ENCODE measurements at places on chromosomes 3 and 15.

GRCh38 chr3:152770296-152770695 is 64.6 kb upstream of the P2RY1 start:
- DNase-seq: no peak

DNA sequence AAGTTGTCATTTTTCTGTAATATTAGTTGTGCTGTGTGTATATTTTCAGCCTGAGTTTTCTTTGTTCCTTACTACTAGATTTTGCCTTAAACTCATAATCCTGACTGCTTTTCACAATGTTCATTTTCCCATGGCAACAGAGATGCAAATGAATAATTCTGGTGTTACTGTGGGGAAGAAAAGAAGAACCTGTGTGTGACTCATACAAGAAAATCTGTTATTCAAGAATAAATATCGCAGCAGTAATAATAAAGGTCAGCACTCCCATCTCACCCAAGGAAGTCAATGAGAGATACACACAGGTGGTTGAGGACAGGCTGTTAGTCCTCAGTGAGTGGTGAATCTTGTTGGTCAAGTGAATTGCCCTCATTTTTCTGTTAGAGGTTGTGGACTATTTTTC is 656.6 kb upstream of the NAALADL2 start:
- no peak for DNase-seq

DNA sequence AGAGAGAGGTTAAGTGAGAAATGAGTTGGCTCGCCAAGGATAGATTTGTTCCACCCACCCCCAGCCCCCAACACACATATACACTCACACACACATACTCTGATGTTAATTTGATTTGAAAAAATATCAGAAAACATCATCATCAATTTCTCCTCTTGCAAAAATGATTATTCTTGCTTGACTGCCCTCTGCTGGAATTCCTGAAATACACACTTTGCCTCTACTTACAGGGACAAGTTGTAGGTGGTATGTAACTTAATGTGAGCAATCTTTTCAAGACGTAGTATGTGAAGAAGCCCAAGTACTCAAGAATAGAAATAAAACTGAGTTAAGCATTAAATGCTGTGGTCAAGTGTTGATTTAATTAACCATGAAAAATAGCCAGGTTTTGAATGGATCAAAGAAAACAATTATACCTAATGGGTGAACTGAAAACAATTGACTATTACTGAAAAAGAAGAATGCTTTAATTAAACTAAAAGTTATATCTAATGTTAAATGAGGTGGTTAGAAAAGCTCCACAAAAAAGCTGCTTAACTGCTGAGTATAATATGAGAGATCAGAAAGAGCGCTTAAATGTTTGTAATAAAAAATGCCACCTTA is 46.6 kb upstream of the MDFIC2 start:
- DNase-seq: peak; percentile 36

DNA sequence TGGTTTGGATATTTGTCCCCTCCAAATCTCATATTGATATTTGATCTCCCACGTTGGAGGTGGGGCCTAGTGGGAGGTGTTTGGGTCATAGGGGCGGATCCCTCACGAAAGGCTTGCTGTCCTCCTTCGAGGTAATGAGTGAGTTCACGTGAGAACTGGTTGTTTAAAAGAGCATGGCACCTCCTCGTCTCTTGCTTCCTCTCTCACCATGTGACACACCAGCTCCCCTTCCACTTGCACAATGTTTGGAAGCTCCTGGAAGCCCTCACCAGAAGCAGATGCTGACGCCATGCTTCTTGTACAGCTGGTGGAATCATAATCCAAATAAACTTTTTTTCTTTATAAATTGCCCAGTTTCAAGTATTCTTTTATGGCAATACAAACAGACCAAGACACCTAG is 38.6 kb downstream of the RFTN1 start:
- no peak for DNase-seq

DNA sequence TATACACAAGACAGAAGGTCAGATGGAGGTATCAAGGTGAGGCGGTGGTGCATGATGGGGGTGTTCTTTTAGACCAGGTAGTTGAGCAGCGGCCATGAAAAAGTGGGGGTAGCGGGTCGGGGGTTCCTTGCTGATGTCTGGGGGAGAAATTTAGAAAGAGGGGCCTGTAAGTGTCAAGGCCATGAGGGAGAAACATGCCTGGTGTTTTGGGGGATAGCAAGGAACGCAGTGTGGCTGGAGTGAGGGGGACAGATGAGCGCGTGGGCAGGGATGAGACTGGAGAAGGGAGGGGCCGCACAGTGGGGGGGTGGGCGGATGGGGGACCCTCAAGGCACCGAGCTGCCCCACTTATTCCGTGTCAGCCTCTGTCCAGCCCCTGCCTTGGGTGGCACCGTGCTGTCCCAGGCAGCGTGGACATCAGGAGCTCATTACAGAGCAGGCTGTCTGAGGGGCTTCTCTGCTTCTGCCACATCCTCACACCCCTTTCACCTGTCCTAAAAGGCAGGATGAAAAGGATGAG is 143.3 kb downstream of the SMAD6 start:
- no peak for DNase-seq

DNA sequence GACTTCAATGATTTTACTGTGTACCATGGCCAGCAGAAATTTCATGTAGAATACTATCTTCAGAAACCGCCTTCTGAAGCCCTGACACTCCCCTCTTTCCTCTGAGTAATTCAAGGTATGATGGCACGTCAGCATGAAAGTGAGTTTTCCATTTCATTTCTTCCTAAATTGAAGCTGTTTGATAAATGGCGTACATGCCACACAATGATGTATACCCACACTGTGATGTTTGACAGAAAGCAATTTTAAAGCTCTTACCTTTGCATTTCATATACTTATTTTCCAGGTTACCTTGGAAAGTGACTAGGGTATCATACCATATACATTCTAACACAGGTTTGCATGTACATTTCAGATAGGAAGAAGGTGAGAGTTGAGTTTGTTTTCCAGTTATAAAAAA is 147.9 kb upstream of the LRRC3B start:
- no peak for DNase-seq

- no peak for DNase-seq
These were observed 194.0 kb upstream of the SLITRK3 start for GRCh38 chr3:165390166-165390565.

DNA sequence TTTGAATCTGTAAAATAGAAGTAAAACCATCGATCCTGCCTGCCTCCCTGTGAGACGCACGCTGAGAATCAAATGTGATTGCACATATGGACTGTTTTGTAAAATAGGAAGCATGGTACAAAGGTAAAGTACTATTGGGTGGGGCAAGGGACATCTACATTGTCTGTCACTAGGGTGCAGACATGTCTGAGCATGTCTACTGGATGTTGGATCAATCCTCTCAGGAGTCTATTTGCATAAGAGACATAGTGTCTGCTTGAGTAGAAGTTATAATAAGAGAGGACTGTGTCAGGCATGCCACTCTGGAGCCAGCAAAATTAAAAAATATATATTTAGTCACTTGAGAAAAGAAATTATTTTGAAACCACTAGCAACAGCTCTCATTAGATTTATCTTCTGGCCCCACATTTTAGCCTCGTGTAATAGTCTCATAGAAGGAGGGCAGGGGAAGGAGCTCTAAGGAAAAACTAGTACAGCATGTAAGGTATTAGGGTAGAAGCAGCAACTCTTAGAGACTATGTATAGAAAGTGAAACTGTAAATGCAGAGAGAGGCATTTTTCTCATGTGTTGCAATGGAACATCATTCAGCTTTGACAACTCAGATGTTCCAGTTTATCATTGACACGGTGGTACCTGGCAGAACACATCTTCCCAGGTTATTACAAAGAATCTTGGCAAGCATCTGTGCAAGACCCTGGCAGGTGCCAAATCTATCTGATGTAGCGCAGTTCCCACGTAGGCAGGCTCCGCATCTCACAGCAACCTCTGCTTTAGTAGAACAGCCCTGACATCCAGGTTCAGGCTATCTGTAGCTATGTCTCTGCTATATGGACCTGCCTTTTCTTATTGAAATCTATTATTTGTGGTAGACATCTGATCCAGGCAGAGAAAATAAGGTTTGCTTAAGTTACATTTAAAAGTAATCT is 85.2 kb upstream of the CHL1 start:
- DNase-seq: no peak

DNA sequence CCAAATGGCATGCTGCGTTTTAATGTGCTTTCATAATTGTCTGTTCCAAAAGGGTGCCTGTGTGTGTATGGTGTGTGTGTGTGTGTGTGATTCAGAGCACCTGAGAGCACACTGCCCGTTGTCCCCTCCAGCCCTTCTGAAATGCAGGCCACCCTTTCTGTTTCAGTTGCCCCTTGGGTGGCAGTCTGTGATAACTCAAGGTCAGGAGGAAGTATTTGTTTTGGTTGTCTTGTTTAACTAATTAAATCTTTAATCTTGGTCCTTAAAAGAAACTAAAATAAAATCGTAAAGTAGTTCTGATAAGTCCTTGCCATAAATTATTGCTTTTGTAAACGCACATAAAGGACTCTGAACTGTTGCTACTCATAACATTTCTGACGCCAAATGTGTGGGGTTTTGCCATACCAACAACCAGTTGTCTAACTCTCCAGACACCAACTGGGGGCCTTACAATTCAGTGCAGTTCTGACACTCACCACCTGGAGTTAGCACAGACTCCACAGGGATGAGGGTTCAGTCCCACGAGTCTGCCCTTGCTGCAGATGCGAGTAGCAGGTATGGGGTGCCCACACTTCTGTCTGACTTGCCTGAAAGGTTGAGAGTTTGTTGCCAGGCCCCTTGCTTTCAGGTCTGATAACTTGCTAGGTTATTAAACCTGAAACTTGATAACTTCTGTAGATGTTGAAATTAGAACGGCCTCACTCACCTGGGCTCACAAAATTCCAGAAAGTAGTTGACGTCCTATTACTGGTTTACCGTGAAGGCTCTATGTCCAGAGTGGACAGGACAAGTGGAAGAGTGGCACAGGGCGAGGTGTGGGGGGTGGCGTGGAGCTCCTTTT is 157.3 kb downstream of the IGF1R start:
- peak; percentile 55 for DNase-seq

GRCh38 chr3:130405956-130406355 is 60.5 kb downstream of the COL6A5 start:
- DNase-seq: no peak

GRCh38 chr15:73986055-73986775 is 5.9 kb downstream of the STOML1 start:
- no peak for DNase-seq

- DNase-seq: no peak
These were observed 5.2 kb downstream of the SIAH2 start for GRCh38 chr3:150757768-150758167.

DNA sequence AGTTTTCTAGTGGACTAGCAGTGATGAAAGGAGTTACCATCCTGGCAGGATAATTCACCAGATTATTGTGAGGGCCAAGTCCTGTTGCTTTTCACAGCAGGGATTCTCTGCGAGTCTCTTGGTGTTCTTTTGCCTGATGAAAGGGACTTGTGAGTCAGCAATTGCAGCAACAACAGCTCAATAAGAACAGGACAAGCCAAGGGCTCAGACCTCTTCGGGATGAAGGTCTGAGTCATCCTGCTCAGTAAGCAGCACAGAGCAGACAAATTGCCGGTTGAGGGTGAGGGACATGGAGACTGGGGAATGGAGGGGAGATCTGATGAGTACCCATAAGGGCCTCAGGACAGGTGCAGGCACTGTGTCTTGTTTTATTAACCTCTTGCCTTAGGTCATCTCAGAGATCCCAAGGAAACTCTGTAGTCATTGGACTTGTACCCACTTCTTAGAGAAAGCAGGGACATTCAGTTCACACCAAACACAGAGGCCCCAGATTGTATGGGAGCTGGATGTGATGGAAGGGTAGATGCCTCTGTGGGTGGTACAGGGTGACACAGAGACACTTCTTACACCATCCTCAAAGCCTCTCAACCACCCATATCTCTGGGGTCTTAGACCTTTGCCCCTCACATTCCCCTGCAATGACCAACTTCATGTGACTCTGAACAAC is 173.8 kb upstream of the TLE3 start:
- peak; percentile 94 for DNase-seq

DNA sequence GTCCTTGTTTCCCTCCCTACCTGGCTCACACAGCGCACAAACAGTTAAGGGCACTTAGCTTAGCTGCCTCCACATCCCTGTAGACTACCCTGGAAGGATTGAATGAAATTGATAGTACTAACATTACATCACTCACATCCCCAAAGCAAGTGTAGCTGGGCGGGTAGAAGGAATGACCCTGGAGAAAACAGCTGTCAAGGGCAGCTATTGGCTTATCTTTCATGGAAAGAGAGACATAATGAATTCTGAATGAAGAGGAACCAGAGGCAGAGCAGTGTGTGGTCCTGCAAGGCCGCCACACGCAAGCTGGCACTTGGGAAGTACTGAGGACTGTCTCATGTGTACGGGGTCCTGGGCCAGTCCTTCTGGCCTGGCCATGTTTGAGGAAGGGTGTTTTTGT is 369.6 kb upstream of the RGMA start:
- DNase-seq: no peak

DNA sequence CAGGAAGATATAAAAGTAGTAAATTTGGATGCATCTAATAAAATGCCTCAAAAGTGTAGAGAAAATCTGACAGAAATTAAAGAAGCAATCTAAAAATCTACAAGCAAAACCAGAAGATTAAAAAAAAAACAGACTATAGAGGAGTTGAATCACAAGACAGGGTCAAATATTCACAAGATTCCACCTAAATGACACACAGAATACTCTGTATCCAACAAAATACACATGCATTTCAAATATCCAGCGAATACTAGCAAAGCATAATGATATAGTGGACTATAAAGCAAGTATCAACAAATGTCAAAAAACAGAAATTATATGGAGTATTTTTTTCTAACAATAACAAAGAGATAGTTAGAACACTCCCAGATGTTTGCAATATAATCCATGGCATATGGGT is 20.5 kb upstream of the ACTC1 start:
- DNase-seq: no peak

DNA sequence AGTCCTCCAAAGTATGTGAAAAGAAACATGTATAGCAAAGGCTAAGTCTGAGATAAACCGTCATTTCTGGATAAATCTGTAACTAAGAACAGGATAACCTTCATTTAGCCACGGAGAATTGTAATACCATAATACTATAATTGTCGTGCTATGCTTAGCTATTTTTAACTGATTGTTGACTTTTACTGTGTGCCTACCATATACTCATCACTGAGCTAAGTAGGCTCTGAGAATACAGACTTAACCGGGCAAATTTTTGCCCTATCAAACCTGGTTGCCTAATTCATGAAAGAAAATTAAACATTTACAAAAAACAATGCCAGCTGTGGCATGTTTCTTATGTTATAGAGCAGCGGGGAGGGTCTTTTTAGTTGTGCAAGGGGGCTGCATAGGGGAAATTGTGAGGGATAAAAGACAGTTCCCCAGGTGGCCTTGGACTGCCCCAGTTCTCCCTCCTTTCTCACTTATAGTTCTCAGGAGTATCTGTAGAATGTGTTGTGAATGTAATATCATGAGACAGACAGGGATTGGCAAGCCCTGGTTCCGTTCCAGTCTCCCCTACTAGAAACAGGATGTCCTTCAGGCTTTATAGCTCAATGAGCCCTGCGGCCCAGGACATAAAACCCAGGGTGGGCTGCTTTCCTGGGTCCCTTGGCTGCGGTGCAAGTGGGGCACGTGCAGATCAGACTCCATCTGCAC is 318.5 kb downstream of the GBE1 start:
- DNase-seq: no peak

DNA sequence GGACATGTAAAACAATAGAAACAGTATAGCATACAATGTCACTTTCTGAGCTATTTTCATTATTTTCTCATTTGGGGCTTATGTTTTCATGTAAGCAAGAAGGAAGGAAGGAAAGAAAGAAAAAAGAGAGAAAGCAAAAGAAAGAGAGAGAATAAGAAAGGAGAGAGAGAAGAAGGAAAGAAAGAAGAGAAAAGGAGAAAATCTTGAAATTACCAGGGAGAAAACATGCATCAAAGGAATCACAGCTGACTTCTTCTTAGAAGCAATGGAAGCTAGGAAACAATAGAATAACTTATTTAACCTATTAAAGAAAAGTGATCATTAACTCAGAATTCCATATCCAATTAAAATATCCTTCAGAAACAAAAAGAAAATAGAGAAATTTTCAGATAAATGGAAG is 471.5 kb downstream of the OCA2 start:
- no peak for DNase-seq

All from NB4 (cell line).